T-helper 17 cell (primary cell): ENCODE measurements at places on chromosomes 3 and 15.
A peak's percentile ranks its signal among the peaks of the same experiment; 100 is the strongest.

GRCh38 chr3:66402596-66403290 is 98.1 kb downstream of the LRIG1 start:
- DNase-seq = no peak

DNA sequence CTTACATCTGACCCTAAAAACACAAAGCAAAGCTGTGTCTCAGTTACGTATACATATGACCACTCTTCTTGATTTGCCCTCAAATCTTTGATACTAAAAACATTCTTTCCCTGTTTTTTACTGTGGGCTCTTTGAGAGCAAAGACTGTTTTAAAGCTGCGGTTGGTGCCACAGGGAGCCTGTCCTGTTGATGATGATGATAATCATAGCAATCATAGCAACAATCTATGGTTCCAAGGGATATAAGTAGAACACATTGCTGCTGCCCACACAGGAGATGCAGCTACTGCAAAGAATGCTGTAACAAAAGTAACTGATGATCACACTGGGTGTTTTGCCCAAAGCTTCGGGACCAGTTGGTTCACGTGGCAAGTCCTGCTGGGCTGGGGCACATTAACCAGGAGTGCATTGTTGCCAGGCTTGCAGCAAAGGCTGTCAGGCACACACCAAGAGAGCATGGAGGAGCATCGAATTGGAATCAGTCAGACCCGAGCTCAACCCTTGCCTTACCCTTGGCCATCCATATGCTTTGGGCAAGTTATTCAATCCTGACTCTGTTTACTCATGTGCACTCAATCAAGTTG is 131.4 kb upstream of the EIF1B start:
- DNase-seq = no peak

DNA sequence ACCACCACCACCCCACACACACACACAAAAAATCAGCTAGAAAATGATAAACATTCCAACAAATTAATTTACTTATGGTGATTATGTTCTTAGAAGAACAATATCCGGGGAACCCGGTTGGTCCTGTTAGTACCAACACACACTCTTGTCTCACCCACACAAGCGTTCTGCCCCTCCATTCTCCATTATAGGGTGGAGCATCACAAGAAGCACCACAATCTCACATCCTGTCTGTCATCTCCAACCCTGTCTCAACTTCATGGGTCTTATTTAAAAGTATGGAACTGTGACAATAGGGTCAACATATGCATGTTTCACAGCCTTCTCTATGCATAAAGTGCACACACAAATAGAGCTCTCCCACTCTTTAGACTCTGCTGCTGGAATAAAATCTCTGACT is 5.6 kb downstream of the GSK3B start:
- no peak for DNase-seq

DNA sequence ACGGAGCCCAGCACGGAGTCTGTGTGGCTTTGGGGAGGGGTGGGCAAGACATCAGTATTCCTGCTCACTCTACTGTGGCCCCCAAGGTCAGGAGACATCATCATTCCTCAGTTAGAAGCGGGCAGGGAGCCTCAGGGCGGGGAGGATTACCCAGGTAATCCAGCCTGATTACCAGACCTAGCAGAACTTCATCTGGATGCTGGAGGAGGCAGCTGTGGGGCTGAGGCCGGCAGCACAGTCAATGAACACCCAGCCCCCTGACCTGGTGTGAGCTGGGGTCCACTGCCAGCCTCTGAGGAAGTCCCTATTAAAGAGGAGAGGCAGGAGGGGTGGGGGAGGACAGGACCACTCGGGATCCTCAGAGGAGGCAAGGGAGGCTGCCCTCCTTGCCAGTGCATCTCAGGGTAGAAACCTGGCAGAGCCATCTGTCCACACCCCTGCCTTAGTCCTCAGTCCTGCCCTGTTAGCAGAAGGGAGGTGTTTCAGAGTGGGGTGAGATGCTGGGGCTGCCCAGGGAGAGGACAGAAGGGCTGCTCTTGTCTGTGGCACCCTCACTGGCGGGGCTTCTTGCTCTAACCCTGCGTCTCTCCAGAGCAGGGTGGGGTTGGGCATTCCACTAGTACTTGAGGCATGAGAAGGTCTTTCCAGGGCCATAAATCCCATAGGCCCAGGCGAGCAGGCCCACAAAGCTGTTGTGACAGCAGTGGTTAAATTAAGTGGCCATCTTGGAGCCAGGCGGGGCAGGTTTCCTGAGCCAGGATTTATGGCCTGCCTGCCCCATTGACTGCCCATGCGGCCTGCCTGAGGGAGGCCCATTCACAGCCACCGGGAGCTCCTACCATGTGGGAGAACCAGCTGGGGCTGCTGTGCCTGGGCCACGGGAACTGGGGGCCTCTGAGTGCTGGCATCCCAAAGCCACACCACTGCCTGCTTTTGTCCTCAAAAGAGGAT is 82.1 kb downstream of the LINGO1 start:
- no peak for DNase-seq

DNA sequence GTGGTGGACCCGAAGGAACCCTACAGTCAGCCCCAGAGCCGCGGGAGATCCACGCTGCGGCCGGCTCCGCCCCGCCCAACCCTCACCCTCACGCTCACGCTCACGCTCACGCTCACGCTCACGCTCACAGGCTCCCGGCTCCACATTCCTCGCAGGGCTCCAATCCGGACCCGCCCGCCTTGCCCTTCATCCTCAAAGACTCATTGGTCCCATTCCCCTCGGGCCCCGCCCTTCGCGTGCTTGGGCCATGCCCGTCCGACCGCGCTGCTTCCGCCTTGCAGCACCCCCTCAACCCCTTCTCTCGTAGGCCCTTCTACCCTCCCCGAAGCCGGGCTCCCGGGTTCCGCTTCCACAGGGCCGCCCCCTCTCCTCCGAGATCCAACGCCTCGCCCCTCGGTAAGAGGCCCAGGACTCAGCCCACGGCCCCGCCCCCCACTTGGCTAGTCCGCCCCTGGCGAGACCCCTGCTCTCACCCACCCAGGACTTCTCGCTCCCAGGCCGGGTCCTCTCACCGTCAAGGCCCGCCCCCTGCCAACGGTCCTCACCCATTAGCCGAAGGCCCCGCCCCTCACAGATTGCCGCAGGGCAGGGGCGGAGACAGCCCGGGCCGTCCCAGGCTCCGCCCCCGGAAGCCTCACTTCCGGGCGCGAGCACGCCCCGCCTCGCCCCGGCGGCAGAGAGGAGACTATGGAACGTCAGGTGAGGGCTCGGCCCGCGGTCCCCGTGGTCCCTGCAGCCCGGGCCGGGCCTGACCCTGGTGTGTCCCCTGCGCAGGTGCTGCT is at the start of gene APEH:
Gene APEH, plus strand, starts transcription at position 637 of the 782 bp plus-strand sequence. Its CDS starts 51 bp downstream, at position 688.
- DNase-seq = peak; percentile 98

GRCh38 chr3:113013593-113013992 is 22.8 kb downstream of the GTPBP8 start:
- no peak for DNase-seq
